Stimulated activated CD4-positive, alpha-beta T cell treated with anti-CD3 and anti-CD28 coated beads, Interleukin-4, amount 100 ng/mL, for 1 hour (primary cell): ENCODE measurements at places on chromosomes 12 and 14.

- no peak for DNase-seq
These were observed 304.5 kb downstream of the RAD51B start for GRCh38 chr14:68124050-68124449.

DNA sequence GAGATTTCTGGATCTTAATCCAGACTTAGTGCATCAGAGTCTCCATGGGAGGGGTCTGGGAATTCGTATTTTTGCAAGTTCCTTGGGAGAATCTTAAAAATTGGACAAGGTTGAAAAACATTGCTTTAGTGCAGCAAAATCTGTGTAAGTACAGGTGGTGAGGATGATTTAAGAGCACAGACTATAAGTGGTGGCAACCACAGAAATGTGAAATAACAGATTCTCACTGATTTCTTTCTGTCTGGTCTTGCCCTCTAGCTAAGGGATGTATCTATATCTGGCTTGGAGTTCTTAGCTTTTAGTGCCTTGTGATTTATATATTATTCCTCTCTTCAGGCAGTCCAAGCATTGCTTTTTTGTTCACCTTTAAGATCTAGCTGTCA lies 116.2 kb downstream of the DIP2B start:
- DNase-seq = no peak

- no peak for DNase-seq
These were observed 23.7 kb downstream of the ATF1 start for GRCh38 chr12:50787618-50788017.

- no peak for DNase-seq
These were observed 33.9 kb downstream of the MIA2 start for GRCh38 chr14:39267608-39268005.

DNA sequence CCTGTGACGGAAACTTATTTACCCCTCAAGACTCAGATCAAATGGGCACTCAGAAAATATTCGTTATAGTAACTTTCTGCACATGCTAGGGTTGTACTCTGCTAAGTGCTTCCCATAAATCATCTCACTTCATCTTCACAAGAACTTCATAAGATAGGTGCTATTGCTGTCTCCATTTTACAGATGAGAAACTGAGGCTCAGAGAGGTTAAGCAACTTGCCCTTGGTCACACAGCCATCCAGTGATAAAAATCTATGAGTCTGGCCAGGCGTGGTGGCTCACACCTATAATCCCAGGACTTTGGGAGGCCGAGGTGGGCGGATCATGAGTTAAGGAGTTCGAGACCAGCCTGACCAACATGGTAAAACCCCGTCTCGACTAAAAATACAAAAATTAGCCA lies 33.2 kb upstream of the LHX5 start:
- DNase-seq = no peak

DNA sequence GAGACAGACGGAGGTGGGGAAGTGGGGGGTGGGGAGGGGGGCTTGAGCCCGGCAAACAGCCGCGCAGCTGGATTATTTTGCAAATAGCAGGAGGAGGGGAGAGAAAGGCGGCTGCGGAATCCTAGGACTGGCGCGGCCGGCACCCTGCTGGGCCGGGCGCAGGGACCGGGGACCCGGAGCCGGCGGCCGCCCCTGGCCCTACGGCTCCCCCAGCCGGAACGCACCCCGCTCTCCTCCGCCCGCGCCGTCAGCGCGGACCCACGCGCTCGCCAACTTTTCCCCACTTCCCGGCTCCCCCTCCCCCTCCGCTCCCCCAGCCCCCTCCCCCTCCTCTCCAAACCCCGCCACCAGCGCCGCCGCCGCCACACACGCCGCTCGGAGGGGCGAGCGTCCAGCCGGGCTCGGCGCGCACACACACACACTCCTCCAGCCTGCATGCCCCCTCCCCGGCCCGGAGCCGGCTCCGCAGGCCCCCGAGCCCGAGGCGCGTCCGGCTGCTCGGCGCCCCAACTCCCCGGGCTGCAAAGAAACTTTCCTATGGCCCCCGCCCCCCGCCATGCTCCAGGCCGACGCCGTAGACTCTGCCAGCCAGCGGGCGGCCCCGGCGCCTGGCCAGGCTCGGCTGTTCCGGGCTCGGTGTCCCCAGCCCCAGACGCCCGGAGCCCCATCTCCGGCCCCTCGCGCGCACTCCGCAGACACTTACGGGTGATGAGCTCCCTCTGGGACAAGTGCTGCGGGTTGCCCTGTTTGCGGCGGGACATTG lies 1.4 kb downstream of the BCL11B start:
- DNase-seq = peak; percentile 57

DNA sequence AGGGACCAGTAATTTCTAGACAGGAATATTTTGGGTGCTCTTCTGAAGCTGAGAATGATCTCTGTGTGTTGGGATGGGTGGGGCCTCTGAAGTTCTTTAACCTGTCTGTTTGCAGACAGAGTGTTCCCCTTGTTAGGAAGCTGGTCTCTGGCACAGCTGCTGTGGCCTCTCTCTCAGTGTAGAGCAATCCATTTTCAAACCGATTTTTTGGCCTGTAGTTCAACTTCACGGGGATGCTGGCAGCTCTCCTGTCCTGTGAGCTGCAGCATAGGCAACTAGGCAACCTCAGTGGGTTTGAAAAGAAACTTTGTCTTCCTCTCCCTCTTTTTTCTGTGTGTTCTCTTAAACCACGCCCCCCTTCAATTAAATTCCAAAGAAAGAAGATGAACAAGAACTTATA lies 69.1 kb downstream of the SMOC1 start:
- DNase-seq = no peak

DNA sequence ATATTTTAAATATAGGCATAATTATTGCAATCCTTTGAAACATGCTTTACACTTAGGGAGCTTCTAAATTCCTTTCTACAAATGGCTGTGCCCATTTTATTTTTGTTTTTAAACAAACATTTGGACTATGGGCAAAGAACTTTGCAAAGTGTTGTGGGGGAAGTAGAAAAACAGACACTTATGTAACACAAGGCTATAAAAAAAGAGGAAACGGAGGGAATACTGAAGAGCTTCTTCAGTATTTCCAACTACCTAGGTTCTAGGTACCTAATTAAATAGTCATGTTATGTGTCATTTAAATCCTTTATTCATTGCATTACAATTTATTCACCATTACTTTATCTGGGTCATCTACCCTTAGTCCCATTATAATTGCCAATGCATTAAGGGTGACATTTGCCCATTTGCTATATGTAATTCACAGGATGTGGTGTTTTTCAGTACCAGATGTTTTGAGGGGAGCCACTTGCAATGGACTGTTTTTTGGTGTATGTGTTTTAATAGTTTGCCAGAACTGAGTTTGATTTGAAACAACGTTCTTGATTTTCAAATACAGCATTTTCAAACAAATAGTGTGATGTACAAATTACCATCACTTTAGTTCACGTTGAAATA lies 1.5 kb upstream of the MSRB3 start:
- DNase-seq = no peak

DNA sequence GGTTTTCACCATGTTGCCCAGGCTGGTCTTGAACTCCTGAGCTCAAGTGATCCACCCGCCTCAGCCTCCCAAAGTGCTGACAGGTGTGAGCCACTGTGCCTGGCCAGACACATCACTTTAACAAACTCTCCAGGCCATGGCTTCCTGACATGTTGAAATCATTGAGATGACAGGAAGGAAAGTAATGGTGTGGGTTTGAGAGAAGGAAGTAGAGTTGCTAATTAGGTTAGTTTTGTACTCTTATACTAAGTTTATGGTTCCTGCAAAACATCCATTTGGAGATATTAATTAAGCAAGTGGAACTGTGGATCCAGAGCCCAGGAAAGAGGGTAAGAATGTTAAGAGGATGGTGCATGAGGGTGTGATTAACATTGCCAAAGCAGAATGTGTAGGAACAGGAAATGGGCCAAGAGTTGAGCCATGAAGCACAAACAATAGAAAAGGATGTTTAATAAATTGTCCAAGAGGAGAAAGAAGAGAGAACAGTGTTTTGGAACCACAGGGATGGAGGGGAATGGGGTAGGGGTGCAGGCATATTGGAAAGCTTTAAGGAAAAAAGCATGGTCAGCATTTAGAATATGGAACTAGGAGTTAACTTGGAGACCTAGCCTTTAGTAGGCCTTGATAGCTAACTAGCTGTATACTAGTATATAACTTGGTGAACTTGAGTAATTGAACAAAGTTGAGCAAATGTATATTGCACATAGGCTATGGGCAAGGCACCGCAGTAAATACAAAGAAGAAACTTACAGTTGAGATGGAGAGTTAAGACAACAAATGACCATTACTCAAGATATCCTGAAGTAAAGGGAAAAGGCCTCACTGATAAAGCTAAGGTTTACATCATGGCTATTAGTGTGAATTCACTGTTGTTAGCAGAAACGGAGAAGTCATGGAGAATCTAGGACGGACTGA lies 91.3 kb upstream of the DNM1L start:
- DNase-seq = no peak
